Fibroblast of gingiva (primary cell): ENCODE measurements at places on chromosomes 2 and 18.

DNA sequence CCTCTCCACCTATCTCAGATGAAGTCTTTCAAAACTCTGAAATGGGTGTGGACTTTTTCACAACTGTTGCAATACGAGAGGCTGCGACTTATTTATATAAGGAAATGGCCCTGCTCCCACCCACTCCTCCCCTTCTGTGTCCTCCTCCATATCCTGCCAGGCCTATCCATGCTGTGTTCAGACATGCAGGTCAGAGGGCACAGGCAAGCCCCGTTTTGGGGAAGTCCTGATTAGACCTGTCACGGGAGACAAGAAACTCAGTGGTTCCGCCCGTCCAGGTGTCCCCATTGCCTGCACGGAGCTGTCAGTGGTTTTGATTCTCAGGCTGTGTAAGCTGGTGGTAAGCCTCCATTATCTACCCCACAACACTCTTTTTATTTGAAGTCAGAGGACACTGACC lies 99.6 kb upstream of the MGAT5 start:
- DNase-seq: no peak

GRCh38 chr2:59856391-59856790 lies 697.1 kb downstream of the BCL11A start:
- no peak for DNase-seq

GRCh38 chr2:12674644-12675328 lies 42.0 kb upstream of the TRIB2 start:
- no peak for DNase-seq

DNA sequence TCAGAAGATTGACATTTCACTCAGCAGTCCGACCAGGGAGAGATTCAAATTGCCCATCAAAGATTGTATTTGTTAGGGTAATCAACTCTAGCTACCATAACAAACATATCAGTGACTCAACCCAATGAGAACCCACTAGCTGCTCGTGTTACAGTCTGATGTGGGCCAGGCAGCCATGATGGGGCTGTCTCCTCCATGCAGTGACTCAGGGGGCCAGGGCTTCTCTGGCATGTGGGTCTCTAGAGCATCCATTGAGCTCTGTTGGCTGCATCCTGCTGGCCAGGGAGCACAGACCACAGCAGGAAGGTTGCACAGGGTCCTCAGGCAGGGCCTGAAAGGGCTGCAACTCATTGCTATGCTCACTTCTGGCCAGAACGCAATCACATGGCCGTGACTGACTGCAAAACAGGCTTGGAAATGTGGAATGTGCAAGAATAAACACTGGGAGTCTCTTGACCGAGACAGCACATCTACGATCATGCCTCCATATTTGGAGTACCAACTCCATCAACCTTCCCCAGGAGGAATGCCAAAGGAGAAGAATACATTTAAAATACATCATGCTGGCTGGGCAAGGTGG lies 216.8 kb downstream of the EIPR1 start:
- no peak for DNase-seq
